ENCODE measurements at places on chromosomes 16 and 17. TPM values are rescaled to one million over a fixed set of nuclear protein-coding genes. Genes with fewer than 3 reads are reported as not detected.

The SMIM5 gene
- 0.22 TPM for total RNA-seq

The CDR2L gene
- 7.6 TPM for total RNA-seq

The GRAP gene
- total RNA-seq, result not detected

The USP43 gene
- total RNA-seq, result 0.34 TPM
